Cardiac muscle cell (in vitro differentiated cells and primary cell): ENCODE measurements at places on chromosomes 1 and 21. TPM values are rescaled to one million over a fixed set of nuclear protein-coding genes. Genes with fewer than 3 reads are reported as not detected.

DNA sequence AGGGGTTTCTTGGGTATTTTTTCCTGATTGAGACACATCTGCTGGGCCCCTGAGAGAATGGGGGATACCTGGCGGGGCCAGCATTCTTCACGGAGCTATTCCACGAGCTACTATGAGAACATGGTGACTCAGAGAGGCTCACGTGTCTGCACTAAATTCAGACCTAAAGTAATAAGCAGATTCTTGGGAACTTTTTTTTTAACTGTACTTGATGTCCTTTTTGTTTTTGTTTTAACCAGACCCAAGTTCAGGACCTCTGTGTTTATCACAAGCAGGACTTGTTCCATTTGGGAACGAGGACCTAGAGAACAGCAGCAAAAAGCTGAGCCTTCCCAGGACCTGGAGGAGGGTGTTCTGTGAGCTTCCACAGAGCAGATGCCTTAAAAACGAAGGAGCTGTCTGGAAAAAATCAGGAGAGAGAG lies 44.0 kb downstream of the EVA1C start:
- H3K27me3 ChIP-seq, result no peaks in the 10 kb centered on the region
- no peak overlapping the region for H3K4me3 ChIP-seq
- no peaks in the 10 kb centered on the region for H3K36me3 ChIP-seq
- no peak overlapping the region for H3K27ac ChIP-seq

DNA sequence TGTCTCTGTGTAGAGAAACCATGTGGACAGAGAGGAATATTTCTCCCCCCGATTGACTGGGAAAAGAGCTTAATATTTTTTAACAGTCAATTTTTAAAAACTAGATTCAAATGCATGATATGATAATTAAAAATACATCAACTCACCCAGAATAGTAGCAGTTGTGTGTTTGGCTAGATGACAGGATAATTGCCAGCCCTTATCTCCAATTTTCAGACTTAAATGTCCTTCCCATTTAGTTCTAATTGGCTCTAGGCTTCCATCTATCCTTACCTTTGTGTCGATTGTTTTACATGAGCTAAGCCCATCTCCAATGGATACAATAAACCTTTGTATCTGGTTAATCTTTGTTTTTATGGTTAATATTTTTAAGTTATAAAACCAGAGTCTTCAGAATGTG lies 23.9 kb upstream of the KIAA0040 start:
- no peaks in the 10 kb centered on the region for H3K4me1 ChIP-seq
- no peak overlapping the region for H3K4me3 ChIP-seq
- DNase-seq, result no peak
- H3K27me3 ChIP-seq, result no peaks in the 10 kb centered on the region

DNA sequence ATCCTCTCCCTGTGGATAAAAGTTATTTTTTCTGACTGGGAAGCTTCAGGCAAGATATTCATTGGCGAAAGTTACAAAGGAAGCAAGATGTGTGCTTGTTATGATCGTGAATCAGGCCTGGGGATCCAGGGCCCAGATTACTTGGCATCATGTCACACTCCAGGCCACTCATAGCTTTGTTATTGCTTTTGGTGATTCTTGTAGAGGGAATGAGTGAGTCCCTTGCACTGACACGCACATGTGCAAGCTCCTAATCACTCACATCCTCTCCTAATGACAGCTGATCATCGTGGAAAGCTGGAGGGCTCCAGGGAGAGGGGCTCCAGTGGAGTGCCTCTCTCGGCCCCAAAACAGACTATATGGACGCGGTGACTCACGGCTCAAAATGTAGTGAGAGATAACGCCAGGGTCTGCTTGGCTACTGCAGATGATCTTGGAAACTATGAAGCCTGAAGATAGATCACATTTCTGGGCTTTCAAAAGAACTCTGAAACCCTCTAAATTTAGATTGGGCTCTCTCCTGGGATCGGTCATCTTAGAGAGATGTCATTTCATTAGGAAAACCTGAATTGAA lies 481.1 kb upstream of the USP24 start:
- DNase-seq, result peak; percentile 15
- H3K4me1 ChIP-seq, result peaks cover 35% of the 10 kb centered on the region
- H3K27ac ChIP-seq, result peak overlapping the region; percentile 7
- H3K27me3 ChIP-seq, result no peaks in the 10 kb centered on the region

SPRR1B gene
- total RNA-seq, result not detected in 2 replicates

PEX10 gene
- 37.5 and 40.4 TPM in 2 replicates for total RNA-seq

OR2L2 gene
- total RNA-seq, result not detected in 2 replicates

GRCh38 chr1:30778154-30778978 lies 20.8 kb upstream of the LAPTM5 start:
- peak; percentile 94 for DNase-seq
- H3K4me3 ChIP-seq, result no peak overlapping the region
- H3K27ac ChIP-seq, result no peak overlapping the region
- no peaks in the 10 kb centered on the region for H3K36me3 ChIP-seq
